Ureter (tissue), 1 donor: ENCODE measurements at places on chromosomes 5 and 9. TPM values are rescaled to one million over a fixed set of nuclear protein-coding genes. Genes with fewer than 3 reads are reported as not detected.

DNA sequence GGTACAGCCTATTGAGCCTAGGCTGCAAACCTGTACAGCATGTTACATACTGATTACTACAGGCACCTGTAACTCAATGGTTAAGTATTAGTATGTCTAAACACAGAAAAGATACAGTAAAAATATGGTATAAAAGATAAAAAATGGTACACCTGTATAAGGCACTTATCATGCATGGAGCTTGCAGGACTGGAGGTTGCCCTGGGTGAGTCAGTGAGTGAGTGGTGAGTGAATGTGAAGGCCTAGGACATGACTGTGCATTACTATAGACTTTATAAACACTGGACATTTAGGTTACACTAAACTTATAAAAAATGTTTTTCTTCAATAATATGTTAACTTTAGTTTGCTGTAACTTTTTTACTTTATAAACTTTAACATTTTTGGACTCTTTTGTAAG, 171.3 kb downstream of the SLC28A3 start:
- no peak for DNase-seq

The GADD45G gene
- total RNA-seq, result 6.2 TPM

GRCh38 chr9:130837002-130837511, 2.0 kb downstream of the ABL1 start:
- no peak for DNase-seq

GRCh38 chr5:43773478-43773844, 170.5 kb downstream of the NNT start:
- no peak for DNase-seq

- DNase-seq, result no peak
These were observed 79.3 kb downstream of the CAMSAP1 start for GRCh38 chr9:135827866-135828580.

DNA sequence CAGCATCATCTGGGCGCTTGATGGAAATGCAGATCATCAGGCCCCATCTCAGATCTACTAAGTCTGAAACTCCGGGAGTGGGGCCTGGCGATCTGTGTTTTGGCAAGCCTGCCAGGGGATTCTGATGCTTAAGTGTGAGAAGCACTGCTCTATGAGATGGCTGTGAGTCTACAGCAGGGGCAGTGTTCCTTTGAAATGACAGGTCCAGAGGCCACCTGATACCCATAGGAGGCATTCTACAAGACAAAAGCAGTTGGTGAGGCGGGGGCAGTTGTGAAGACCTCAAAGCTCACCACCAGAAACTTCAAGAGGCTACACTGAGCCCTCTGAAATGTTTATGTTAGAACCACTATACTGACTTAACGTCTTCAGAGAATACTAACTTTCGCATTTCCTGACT, 86.9 kb upstream of the SPATA31D4 start:
- DNase-seq, result no peak

DNA sequence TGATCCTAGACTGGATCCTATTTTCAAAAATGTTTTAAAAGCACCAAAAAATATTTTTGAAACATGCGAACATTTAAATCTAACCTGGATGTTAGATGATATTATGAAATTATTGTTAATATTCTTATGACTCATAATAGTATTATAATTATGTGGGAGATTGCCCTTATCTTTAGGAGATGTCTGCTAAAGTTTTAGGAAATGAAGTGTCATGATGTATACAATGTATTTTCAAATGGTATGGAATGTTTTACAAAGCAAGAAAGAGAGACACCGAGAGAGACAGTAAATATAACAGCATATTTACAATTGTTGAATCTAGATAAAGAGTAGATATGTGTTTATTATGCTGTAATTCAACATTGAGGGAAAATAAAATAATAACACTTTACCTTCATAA, 455.9 kb downstream of the ACTL7B start:
- DNase-seq, result no peak

The CTXN3 gene
- total RNA-seq, result not detected

The ENTPD2 gene
- total RNA-seq, result 1.3 TPM

The ABCA1 gene
- 33.4 TPM for total RNA-seq

- DNase-seq, result no peak
These were observed 361.6 kb upstream of the SLC30A5 start for GRCh38 chr5:68732251-68732650.

DNA sequence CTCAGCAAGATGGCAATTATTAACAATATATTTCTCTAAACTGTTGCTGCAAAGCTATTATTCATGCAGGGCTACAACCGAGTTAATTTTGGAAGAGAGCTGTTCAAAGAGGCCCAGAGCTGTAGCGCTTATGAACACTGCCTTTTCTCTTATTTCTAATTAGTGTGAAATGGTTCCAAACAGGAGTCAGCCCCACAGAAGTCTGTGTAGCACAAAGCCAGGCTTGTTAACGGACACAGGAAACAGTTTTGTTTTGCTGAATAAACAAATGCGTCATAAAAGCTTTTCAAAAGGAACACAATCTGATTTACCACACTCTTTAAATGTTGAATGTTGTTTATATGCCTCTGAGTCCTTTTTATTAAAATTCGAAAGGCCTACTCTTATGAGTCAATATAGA, 396.5 kb downstream of the ANXA1 start:
- no peak for DNase-seq

GRCh38 chr9:86238861-86239770, 20.3 kb downstream of the C9orf153 start:
- no peak for DNase-seq

DNA sequence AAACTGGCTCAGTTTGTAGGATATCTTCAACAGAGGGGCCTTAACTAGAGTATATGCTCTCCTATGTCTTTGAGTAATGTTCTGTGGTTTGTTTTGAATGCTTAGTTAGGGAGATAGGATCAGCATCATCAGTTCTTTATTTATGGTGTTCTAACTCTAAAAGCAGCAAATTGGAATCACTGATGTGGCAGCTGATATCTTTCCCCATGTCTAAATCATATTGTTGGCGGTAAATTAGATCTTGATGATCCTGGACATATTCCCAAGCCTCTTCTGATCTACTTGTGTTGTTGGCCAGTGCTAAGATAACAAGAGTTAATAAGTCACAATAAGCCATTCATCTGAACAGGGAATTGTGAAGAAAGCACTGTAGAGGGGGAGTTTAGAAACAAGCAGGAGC, 332.4 kb upstream of the DAB2 start:
- DNase-seq, result no peak

The CFAP77 gene
- total RNA-seq, result not detected
